ENCODE measurements at places on chromosomes 3 and 15.
A peak's percentile ranks its signal among the peaks of the same experiment; 100 is the strongest.

DNA sequence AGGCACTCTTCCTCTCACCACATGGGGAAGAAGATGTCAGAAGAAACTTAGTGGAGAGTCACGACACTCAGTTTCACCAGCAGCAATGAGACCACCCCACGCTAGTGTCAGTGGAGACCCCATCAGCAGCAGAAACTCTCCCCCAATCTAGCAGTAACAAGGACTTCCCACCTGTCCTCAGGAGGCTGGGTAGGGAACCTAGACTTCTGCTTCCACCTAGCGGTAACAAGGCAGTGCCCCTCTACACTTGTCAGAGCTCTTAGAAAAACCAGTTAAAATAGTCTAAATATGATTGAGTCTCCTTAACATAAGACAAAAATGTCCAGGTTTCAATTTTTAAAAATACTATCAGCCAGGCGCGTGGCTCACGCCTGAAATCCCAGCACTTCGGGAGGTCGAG, 57.3 kb downstream of the TRAT1 start:
- no peak for DNase-seq

DNA sequence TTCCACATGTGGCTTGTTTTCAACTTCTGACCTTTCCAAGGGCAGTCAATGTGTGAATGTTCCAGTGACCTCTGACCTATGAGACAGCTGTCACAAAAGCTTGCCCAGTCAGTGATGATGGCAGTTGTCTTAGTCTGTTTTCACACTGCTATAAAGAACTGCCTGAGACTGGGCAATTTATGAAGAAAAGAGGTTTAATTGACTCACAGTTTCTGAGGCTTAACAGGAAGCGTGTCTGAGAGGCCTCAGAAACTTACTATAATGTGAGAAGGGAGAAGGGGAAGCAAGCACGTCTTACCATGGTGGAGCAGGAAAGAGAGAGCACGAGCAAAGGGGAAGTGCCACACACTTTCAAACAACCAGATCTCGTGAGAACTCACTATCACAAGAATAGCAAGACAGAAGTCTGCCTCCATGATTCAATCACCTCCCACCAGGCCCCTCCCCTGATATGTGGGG, 95.6 kb downstream of the ECT2 start:
- DNase-seq, result peak; percentile 45

GRCh38 chr3:78268716-78269668, 1229.1 kb downstream of the ROBO2 start:
- DNase-seq, result peak; percentile 12

- no peak for DNase-seq
These were observed 34.5 kb downstream of the SLC6A20 start for GRCh38 chr3:45761831-45762230.

GRCh38 chr15:64931381-64931780, 19.7 kb downstream of the ANKDD1A start:
- no peak for DNase-seq

- DNase-seq, result no peak
These were observed 52.7 kb downstream of the RAD54L2 start for GRCh38 chr3:51591231-51591630.

DNA sequence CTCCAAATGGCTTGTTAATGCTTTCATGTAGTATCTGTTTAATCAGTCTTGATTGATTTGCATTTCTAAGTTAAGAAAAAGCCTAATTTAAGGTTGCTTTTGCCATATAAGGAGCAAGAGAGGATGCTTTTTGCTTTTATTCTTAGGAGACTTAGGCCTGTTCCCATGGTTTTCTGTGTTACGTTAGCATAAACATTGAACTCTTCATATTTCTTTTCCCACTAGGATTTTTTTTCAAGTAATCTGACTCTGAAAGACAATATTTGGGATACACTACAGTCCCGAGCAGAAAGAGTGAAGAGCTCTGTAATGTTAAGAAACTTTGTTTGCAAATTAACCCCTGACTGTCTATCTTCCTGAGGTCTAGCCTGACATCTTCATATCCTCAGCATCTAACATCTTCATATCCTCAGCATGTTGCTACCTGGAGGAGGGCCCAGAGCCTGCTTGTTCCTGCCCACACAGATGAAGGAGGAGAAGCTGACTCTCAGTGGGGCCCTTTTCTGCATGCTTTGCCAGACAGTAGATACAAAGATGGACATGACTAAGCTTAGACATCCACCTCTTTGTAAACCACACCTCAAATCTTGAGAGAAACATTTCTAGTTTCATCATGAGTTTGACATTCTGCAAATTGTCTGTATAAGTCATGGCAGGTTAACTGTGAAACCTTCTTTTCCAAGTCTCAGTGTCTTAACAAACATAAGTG, 86.2 kb upstream of the COL6A5 start:
- no peak for DNase-seq

GRCh38 chr3:144181062-144181461, 209.4 kb downstream of the DIPK2A start:
- DNase-seq, result no peak

Data from hematopoietic multipotent progenitor cell treated with erythropoietin and hydrocortisone succinate and interleukin-3 and kit ligand, for 4 days (in vitro differentiated cells).